ENCODE measurements at places on chromosomes 1 and 21.

GRCh38 chr1:228373004-228373680 is 33.5 kb downstream of the TRIM11 start:
- ATAC-seq = no peak

DNA sequence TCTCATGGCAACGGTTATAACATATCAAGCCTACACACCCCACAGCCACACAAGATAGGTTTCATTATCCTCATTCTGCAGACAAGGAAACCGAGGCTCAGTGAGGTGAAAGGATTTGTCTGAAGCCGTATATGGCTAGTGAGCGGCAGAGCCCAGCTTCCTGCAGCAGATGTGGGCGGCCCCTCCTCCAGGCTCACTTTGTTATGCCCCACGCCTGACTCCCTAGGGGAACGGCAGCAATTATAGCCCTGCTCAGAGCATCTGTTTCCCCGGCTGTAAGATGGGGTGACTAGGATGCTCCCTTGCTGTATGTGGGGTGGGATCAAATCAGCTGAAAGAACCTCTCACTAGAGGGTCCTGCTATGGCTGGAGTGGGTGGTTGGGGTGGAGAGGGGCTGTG is 22.1 kb downstream of the GRHL3 start:
- peak; percentile 63 for ATAC-seq

DNA sequence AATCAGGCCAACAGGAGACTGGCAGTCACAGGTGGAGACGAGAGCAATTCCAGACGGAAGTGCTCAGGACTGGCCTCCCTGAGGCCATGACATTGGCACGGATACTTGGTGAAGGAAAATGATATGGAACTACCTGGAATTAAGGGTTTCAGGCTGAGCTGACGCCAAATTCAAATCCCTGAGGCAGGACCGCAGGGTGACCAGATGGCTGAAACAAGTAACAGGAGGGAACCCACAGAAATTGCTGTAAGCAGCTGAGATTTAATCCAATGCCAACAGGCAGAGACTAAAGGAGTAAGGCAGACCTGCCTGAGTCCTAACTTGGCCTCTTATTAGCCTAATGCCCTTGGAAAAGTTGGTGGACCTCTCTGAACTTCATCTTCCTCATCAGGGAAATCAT is 76.2 kb downstream of the ERG start:
- ATAC-seq = no peak

- peak; percentile 87 for ATAC-seq
Observed at GRCh38 chr1:53163291-53163768, 20.9 kb upstream of the SLC1A7 start.

- ATAC-seq = no peak
Observed at GRCh38 chr1:210272666-210273065, 40.1 kb downstream of the SERTAD4 start.

DNA sequence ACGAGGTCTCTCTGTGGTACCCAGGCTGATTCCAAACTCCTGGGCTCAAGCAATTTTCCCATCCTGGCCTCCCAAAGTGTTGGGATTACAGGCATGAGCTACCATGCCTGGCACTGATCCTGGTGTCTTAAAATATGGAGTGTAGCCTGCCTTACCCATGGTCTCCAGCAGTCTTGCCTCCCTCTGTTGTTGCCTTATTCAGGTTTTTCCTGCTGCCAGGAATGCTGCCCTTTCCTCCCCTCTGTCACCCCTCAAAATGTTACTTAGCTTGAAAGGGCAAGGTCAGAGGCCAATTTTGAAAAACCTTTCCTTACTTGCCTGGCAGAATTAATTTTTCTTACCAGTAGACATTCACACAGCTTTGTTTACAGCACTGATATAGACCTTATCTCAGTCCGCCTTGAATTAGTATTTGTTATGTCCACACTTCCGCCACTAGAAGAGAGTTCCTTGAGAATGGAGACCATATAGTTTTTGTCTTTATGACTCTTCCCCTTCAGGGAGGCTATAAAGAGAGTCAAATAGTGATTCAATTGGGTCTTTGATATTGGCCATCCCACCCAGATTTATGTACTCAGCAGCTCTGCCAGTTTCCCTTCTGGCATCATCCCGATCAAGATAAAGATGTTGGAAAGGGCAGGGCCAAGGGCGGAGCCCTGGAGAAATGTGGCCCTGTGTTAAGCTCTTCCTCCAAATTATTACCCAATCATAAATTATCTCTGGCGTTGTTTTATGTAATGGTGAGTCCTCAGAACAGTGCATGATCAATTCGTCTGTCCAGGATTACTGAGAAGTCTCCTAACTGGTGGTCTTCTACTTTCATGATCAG is 38.8 kb downstream of the C1orf21 start:
- no peak for ATAC-seq

GRCh38 chr1:1832820-1833219 is 54.5 kb upstream of the NADK start:
- ATAC-seq = no peak

GRCh38 chr1:12519693-12520364 is 98.2 kb downstream of the DHRS3 start:
- no peak for ATAC-seq

GRCh38 chr1:235343726-235344125 is 15.4 kb downstream of the GGPS1 start:
- no peak for ATAC-seq

- peak; percentile 69 for ATAC-seq
Observed at GRCh38 chr1:35702508-35702907, 16.2 kb downstream of the C1orf216 start.

- ATAC-seq = peak; percentile 88
Observed at GRCh38 chr1:1040004-1040991, 20.4 kb downstream of the AGRN start.

DNA sequence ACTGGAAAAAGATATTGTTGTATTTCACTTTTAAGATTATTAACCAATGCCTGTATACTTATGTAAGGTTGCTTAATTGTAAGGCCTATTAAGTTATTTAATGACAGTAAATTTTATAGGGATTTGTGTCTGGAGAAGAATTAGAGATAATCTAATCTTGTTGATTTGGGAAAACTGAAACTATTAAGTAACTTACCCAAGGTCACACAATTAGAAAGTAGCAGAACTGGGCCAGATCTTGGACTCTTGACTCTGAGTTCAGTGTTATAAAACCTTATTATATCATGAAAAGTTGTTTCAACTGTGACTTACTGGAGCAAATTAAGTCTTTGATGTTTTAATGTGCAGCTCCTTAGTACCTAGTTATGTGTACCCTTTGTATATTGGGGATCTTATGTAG is 38.5 kb downstream of the CAMTA1 start:
- no peak for ATAC-seq

GRCh38 chr1:166899769-166900168 is 23.7 kb upstream of the TADA1 start:
- ATAC-seq = no peak

DNA sequence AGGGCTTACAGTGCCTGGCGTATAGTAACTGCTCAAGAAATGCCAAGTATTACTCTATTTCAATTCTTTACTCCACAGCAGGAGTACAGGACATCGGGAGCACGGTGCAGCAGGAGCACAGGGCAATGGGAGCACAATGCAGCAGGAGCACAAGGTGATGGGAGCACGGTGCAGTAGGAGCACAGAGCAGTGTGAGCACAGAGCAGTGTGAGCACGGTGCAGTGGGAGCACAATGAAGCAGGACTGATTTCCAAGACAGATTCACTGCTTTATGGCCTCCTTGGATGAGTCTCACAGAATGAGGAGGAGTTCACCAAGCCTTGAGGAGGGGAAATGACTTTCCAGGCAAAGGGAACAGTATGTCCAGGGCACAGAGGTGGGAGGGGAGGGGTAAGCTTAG is 5.0 kb upstream of the PAQR7 start:
- ATAC-seq = no peak

DNA sequence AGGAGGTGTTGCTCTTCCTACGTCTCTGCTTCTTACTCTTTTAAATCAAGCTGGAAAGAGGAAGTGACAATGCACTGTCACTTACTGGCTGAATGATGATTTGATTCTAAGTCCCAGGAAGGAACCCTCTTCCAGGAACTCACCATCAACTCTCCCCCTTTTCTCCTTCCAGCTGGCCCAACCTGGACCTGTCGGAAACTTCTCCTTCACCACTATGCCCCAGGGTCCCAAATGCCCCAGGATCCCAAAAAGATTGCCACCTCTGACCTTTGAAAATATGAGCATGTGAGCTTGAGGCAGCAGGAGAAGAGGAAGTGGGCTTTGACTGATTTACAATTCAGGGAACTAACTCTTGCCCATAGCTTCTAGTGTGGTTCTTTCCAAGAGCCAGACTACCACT is 5.3 kb upstream of the ADAMTS5 start:
- ATAC-seq = no peak

GRCh38 chr1:9068981-9069325 is 482 bp downstream of the SLC2A5 start:
- ATAC-seq = peak; percentile 9

DNA sequence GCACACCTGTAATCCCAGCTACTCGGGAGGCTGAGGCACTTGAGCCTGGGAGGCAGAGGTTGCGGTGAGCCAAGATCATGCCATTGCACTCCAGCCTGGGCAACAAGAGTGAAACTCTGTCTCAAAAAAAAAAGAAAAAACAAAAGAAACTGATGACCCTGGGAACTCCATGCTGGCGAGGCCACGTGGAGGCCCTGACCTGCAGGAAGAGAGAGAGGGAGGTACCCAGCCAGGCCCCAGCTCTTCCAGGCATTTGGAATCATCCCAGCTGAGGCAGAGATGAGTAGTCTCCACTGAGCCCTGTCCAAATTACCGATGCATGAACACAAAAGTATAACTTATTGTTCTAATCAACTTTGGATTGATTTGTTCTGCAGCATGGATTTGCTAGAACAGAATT is 132.0 kb upstream of the ZBTB40 start:
- no peak for ATAC-seq

DNA sequence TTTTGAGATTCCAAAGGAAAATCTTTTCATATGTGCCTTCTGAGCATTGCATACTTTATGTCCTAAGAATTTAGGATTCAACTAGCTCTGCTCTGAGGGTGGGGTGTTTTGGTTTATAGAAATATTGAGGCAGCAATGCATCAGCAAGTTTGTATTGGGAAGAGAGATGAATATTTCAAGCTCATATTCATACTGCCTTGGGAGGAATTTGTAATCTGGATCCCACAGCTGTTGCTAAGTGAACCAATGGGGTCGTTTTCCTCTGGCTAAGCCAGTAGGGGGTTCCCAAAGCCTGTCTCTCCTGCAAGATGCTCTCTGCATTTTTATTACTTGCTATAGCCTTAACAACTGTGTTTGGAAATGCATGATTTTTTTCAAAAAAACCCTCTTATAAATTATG is 130.6 kb downstream of the SNX7 start:
- ATAC-seq = no peak

DNA sequence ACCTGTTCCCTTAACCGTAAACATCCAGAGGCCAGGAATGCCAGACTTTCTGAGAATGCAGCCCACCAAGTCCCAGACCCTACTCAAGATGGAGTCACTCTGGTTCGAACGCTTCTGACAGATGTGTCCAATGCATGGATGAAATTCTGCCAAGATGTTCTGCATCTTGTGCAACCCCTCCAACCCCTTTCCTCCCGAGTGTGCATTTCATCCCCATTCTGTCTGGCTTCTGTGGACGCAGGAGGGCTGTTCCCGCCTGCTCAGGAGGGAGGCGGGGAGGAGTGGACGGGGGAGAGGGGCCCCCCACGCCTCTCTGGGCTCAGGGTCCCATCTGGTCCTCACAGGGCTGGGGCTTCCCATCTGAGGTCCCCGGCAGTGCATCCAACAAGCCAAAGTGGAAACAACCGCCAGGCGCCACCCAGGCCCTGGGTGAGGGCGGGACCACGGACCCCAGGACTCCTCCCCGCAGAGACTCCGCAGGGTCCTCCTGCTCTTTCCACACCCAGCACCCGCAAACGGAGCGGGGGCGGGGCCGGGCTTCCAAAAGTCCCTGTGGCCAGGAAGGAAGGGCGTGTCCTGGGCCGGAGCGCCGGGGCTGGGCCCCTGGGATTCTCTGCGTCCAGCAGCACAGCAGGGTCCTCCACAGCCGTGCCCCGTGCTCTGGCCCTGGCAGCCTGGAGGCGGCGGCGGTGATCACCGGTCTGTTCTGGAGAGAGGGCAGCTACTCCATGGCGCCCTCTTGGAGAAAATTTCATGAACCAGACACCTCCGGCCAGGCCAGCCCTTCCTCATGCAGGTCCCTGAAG is 27.8 kb upstream of the SUMO3 start:
- peak; percentile 73 for ATAC-seq

DNA sequence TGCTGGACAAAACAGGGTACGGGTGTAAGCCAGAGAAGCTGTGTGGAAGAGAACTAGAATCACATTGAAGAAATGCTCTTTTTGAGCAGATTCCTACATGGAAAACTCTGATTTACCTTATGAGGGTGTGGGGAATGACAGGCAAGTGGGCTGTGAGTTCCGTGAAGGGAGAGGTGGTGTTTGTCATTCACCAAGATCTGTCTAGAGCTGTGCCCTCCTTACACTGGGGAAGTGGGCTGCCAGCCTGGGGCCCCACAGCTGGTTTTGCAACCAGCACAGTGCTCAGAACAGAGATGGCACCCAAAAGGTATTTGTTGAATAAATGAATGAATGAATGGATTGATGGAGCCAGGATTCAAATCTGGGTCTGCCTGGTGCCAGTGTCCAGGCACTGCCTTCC is 10.4 kb downstream of the RCAN1 start:
- no peak for ATAC-seq

GRCh38 chr1:212691561-212692071 is 8.0 kb downstream of the BATF3 start:
- no peak for ATAC-seq

GRCh38 chr1:67005068-67005467 is 48.9 kb downstream of the SLC35D1 start:
- ATAC-seq = no peak

DNA sequence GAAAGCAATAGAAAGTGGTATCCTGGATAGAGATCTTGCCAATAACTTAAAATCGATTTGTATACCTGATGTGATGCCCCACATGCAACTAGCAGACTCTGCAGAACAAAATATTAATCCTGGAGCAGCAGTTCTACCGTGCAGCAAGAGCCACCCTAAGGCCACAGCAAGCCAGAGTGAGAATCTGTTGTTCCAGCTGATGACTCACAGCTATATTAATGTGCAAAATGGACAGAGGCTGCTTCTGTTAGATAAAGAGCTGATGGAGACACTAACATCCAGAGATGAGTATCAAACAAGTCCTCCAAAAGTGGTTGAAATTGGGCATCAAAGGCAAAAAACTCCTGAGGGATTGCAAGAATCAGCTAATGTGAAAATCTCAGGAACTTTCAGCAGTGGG is 127.8 kb downstream of the MACF1 start:
- no peak for ATAC-seq

GRCh38 chr1:169086603-169087455 is 19.7 kb upstream of the ATP1B1 start:
- ATAC-seq = peak; percentile 96
